Stimulated activated CD8-positive, alpha-beta memory T cell treated with anti-CD3 and anti-CD28 coated beads, Interleukin-7, amount 100 ng/mL, for 48 hours (primary cell): ENCODE measurements at places on chromosomes 7 and 10.

GRCh38 chr10:126841341-126841895 lies 63.8 kb upstream of the DOCK1 start:
- no peak for DNase-seq

DNA sequence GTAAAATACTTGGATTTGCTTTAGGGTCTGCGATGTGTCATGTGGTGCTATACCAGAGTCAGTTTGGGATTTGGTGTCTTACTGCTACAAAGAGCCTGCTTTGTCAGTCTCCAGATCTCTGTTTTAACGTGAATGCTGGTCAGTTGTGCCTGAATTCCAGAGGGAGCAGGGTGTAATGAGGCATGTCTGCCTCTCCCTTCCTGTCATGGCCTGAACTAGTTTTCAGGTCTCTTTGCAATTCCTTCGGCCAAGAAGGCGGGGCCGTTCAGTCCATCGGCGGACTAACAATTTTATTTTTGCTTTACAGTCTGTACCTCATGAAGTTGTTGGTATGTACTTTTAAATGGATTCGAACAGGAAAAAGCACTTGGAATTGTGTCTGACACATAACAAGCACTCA lies 465.1 kb upstream of the ADARB2 start:
- DNase-seq = no peak

GRCh38 chr7:55517191-55517633 lies 55.1 kb downstream of the VOPP1 start:
- peak; percentile 68 for DNase-seq

DNA sequence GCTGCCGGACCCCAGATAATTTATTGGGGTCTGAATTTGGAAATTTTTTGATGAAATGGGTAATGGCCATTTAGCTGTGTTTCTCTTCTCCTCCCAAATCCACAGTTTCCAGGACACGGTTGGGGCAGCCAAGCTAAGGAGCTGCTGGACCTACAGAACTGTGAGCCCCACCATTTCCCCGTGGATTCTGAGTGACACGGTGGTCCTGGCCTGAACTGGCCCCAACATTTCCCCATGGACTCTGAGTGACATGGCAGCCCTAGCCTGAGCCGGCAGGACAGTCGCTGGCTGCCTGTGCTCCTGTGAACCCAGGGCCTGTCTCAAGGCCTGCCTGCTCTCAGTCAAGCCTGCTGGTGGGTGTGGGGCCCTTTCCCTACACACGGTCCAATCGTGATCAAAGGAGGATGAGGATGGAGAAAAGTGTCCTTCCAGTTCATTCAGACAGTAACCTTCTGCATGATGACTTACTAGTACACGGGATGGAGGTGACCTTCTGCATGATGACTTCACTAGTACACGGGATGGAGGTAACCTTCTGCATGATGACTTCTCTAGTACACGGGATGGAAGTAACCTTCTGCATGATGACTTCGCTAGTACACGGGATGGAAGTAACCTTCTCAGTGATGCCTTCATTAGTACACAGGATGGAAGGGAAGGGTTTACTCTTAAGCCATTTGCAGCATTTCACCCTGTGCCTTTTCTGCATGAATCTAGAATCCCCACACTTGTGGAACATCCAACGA lies 359.9 kb downstream of the GLRX3 start:
- no peak for DNase-seq

- no peak for DNase-seq
These were observed 184.7 kb upstream of the SH2B2 start for GRCh38 chr7:102101926-102102325.

DNA sequence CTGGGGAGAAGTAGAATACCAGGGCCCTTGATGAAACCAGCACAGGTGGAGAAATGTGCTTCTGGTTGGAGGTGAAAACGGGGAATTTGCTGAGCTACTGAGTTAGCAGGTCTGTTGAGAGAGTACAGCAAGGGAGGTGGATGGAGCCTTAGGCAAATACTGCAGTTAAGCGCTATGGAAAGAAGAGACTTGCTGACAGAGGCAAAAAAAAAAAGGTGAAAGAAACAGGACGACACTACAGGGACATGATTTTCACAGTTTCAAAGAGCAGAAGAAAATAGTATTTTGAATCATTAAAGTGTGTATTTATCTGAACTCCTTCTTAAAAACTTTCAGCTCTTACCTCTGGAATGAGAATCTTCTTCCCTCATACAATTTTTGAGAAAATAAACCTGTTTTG lies 159.5 kb downstream of the DNAH11 start:
- no peak for DNase-seq

DNA sequence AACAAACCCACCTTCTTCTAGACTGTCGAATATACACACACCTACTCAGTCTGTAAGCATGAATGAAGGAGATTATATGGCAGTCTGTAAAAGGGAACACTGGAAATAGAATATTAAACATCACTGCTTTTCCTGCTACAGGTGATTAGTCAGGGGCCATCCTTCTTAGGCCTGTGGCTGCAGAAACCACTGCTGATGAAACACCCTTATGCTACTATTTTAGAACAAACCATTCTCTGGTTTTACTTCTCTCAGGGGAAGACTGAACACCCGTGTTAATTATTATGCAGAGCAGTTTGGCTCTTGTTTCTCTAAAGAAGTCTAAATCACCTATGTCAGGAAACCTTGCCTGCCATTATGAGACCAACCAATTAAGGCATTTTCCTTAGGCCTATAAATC lies 351.1 kb upstream of the KLF6 start:
- DNase-seq = no peak

DNA sequence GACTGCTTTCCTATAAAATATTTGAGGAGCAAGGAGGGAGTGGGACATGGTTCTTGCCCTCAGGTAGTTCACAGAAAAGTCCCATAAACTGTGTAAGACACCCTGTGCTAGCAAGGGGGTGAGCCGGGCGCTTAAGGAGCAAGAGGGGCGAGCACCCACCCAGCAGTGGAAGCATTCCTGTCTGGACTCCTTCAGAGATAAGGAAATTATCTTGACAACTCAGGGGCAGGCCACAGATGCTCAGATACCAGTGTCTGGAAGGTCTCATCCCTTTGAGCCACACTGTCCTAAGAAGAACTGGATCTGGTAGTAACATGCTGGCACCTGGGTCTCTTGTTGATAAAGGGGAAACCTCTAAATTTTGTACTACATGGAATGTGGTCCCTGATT lies 54.1 kb downstream of the DAGLB start:
- no peak for DNase-seq

- DNase-seq = no peak
These were observed 35.4 kb downstream of the PRR15 start for GRCh38 chr7:29599026-29599425.

DNA sequence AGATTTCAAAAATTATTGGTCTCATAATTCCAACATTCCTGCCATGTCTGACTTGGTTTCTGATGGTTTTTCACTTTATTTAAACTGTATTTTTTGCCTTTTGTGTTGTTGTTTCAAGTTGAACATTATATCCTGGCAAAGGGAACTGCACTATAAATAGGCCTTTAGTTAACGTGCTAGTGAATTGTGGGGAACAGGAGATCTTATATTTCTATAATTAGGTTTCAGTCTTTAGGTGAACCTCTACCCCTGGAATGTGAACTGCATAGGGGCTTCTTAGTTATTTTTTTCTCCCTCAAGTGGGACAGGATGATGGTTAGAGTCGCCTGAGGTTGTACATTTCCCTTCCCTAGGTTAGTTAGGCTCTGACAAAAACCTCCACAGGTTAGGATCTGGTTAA lies 128.6 kb downstream of the MLLT10 start:
- DNase-seq = no peak

- no peak for DNase-seq
These were observed 46.5 kb downstream of the COL17A1 start for GRCh38 chr10:104038958-104039752.

GRCh38 chr7:98323597-98324322 lies 42.3 kb downstream of the BRI3 start:
- no peak for DNase-seq

- DNase-seq = no peak
These were observed 10.4 kb downstream of the TNS3 start for GRCh38 chr7:47571331-47572093.

DNA sequence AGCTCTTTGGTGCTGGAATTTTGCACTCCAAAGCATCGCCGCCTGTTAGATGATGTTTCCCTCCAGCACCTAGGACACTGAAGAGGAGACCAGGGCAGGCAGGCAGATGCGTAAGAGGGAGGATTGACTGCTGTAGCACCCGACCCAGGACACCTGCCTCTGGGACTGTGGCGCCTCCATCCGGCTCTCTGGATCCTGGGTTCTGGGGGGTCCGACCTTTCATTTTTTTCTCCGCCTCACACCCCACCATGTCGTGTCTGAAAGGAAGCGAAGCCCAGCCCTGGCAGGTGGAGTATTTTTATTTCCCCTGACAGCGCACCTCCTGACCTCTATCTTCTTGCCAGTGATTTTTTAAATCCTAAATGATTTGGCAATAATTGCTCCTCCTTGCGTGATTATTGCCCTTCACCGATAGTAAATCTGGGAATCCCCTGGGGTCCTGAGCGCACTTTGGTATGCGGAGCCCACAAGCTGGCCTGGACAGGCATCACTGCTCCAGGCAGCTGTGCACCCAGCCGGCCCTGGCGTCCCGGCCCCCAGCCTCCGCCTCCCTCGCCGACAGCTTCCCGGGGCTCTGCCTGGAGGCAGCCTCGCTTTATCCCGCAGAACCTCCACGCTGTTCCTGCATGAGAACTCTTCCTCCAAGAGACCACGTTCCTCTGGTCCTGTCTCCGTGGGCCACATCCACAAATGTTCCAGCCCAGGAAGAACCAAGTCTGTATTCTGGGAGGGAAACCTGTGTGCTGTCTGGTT lies 48.4 kb downstream of the LHPP start:
- DNase-seq = no peak

GRCh38 chr10:91162050-91162494 lies 58.4 kb upstream of the PCGF5 start:
- no peak for DNase-seq

GRCh38 chr7:82393076-82393839 lies 50.3 kb downstream of the CACNA2D1 start:
- DNase-seq = no peak
